ENCODE measurements at places on chromosomes 6 and 20. TPM values are rescaled to one million over a fixed set of nuclear protein-coding genes. Genes with fewer than 3 reads are reported as not detected.

Gene TNXB
- 11.1 TPM for polyA plus RNA-seq

Gene SAMD5
- polyA plus RNA-seq: 0.50 TPM

Gene C20orf141
- not detected for polyA plus RNA-seq

Gene XKR7
- 0.13 TPM for polyA plus RNA-seq

Gene RIMS4
- 0.46 TPM for polyA plus RNA-seq

Gene ARFGEF3
- polyA plus RNA-seq: 0.10 TPM

Gene SYNDIG1
- polyA plus RNA-seq: 1.2 TPM

Gene TAF4
- polyA plus RNA-seq: 2.5 TPM

Gene C4B
- 10.8 TPM for polyA plus RNA-seq
